ENCODE measurements at places on chromosomes 5 and 9. TPM values are rescaled to one million over a fixed set of nuclear protein-coding genes. Genes with fewer than 3 reads are reported as not detected.

SHISAL2B gene
- polyA plus RNA-seq = not detected

CAMK2A gene
- polyA plus RNA-seq = 15.4 TPM

SPAAR gene
- polyA plus RNA-seq = 8.7 TPM

SLC34A3 gene
- not detected for polyA plus RNA-seq

DNA sequence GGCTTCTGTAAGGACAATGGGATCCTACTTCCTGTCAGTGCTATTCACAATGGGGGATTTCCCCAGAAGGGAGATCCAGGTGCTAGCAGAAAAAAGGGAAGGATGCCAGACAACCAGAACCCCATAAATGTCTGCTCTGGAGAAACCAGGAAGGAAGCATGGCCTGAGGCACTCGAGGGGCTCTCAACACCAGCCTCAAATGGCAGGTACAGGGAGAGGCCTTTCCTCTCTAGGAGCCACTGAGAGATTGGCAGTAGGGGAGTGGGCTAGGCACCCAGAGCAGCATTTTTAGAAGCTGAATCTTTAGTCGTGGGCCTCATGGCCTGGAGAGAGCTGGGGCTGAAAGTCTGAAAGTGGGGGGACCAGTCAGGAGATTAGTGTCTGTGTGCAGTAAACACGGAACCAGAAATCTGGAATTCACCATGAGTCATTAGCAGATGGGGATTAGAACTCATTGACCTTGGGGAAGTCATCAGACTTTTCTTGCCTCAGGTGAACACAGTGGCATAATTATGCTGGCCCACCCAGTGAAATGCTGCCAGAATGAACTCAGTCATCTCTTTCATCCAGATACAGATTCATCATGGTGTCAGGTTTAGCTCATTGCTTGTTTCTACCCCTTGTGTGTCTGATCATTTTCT lies 28.3 kb downstream of the ARHGEF28 start:
- no peak for DNase-seq

PCSK5 gene
- polyA plus RNA-seq = 2.6 TPM

DNA sequence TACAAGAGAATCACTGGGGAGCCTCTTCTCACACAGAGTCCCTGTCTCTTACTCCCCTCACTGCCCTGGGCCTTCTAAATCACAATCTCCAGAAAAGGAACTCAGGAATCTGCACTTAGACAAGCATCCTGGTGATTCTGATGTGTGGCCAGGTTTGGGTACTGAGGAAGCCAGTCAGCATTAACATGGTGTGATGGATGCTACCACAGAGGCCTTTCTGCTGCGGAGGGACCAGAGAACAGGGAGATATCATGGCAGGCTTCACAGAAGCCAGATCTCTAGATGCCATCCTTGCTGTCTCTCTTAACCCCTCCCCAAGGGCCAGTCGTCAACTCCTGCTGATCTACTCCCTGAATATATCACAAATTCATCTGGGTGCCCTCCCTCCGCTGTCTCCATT lies 1.6 kb downstream of the ANKS6 start:
- DNase-seq = no peak

GRCh38 chr5:127441799-127442484 lies 75.5 kb upstream of the PRRC1 start:
- no peak for DNase-seq

HTR1A gene
- not detected for polyA plus RNA-seq

- DNase-seq = no peak
These were observed 259.3 kb downstream of the ROR2 start for GRCh38 chr9:91690540-91691249.

- no peak for DNase-seq
These were observed 117.9 kb downstream of the MTX3 start for GRCh38 chr5:79873187-79873586.

- no peak for DNase-seq
These were observed 99.9 kb downstream of the GABRB2 start for GRCh38 chr5:161446655-161447054.

- no peak for DNase-seq
These were observed 53.7 kb downstream of the ZNF462 start for GRCh38 chr9:106916466-106917235.

ANXA2R gene
- 1.4 TPM for polyA plus RNA-seq

- DNase-seq = no peak
These were observed 189.8 kb downstream of the MTRR start for GRCh38 chr5:8058616-8059190.

DNA sequence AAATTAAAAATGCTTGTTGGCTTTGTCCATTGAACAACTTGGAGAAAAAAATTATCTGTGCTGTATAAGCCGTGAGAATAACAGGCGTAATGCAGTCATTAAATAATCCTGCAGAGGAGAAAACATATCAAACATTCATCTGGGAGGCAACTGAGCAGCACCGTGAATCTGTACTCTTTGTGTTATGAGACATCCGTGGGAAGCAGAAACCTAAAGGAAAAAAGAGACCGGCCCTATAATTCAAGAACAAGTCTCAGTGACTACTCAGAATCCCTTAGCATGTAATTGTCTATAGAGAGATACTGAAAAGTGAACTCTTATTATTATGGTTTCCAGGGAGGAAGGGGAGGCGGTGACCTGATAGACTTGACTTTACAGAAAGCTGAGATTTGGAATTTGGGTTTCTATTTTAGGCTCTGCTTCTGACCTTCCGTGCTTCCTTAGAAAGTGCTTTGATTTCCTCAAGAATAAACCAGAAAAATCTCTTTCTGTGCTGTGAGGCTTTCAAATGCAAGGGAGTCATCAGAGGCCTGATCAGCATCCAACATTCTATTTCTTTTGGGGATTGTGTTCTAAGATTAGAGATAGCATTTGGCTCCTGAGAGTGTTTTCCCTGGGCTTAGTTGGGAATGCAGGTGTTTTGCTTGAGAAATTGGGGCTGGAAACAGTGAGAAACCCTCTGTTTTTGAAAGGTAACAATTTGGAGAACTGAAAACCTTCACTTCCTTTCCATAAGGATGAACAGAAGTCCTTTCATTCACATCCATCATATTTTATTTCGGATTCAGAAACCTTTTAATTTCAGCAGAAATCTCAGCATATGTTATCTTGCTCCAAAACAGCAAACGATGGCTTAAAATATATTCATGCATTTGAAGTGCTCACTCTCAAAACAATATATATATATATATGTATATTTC lies 296.7 kb downstream of the CSNK1G3 start:
- DNase-seq = no peak

ABO gene
- 1.0 TPM for polyA plus RNA-seq

SLC6A18 gene
- polyA plus RNA-seq = not detected

GRCh38 chr9:100027543-100027942 lies 71.3 kb downstream of the ERP44 start:
- no peak for DNase-seq

DNA sequence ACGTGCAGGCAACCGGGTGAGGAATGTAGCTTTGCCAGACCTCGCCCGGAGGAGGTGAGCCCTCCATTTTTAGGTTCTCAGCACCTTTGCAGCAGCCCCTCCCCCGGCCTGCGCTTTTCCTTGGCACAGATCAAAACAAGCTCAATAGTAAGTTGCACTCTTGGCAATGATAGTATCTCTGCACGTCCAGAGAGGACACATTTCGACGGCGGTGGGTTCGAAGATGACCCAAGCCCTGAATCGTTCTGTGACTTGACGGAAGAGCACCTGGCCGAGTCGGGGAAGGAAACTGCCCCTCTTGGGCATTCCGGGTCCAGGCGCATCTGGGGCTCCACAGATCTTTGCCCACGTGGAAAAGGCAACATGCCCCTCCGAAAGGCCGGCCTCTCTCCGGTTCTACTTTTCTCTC lies 904 bp downstream of the GDNF start:
- DNase-seq = no peak

DNA sequence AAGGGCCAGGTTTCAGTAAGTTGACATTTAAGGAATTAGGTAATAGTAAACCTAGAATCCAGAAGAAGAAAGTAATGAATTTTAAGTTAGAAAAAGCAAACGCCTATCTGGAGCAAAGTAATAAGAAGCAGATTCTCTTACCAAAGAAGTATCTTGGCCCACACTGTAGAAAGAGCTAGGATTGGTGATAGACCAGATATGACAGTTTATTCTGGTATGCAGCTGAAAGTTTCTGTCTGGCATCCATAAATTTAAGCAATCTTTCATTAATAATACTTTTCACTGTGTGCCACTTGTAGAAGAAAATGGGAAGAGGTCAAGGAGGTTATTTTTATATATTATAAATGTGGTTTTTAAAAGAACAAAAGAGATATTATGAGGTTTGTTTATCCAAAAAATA lies 3.0 kb downstream of the RECK start:
- DNase-seq = no peak

GRCh38 chr5:58440901-58441460 lies 18.9 kb downstream of the PLK2 start:
- no peak for DNase-seq

DNA sequence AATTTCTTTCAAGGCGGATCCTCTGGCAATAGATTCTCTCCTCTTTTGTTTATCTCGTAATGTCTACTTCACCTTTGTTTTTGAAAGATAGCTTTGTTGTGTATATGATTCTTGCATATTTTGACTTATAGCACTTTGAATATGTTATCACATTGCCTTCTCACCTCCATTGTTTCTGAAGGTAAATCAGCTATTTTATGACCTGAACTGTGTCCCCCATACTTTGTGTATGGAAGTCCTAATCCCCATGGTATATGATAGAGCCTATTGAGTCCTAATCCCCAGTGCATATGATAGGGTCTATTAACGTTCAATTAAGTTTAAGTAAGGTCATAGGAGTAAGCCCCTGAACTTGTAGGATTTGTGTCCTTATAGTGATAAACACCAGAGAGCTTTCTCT lies 910.2 kb upstream of the NUDT12 start:
- DNase-seq = no peak

GRCh38 chr9:133374612-133375115 lies 1.2 kb downstream of the SURF4 start:
- DNase-seq = no peak

GRCh38 chr5:128466554-128466953 lies 71.5 kb downstream of the FBN2 start:
- no peak for DNase-seq

TMEFF1 gene
- polyA plus RNA-seq = 0.02 TPM

- no peak for DNase-seq
These were observed 95.3 kb downstream of the IRX2 start for GRCh38 chr5:2656206-2656605.

- no peak for DNase-seq
These were observed 91.3 kb downstream of the COMMD10 start for GRCh38 chr5:116176121-116176520.

GRCh38 chr5:180471866-180472265 lies 22.3 kb upstream of the CNOT6 start:
- no peak for DNase-seq

DNA sequence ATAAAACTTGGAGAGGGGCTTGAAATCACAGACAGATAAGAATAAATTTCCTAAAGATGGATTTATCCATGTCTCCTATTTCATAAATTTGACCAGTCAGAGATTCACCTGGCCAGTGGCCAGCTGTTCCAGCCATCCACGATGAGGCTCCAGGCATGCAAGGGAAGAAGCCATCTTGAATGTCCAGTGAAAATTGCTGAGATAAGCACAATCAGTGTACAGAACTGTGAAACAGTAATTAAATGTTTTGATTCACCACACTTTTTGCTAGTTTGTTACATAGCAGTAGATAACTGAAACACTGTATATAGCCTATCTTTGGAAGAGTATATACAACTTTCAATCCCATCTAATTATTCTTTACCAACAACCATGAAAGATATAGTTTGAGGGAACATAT lies 163.5 kb downstream of the HINT1 start:
- DNase-seq = no peak

- DNase-seq = no peak
These were observed 83.0 kb downstream of the ZNF462 start for GRCh38 chr9:106945727-106946660.

All from right cardiac atrium (tissue), 5 donors.